ENCODE measurements at places on chromosomes 5 and 9.

- DNase-seq: no peak
Observed at GRCh38 chr9:126935630-126936029, 21.0 kb downstream of the RALGPS1 start.

DNA sequence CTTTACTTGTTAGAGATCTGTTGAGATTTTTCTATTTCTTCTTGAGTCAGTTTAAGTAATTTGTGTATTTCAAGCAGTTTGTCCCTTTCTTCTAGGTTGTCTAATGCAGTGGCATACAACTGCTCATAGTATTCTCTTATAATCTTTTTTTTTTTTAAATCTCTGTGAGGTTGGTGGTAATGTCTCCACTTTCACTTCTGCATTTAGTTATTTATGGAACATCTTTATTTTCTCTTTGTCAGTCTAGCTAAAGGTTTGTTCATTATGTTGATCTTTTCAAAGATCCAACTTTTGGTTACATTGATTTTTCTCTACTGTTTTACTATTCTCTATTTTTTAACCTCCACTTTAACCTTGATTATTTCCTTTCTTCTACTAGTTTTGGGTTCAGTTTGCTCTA, 13.8 kb downstream of the FOXE1 start:
- DNase-seq: no peak

DNA sequence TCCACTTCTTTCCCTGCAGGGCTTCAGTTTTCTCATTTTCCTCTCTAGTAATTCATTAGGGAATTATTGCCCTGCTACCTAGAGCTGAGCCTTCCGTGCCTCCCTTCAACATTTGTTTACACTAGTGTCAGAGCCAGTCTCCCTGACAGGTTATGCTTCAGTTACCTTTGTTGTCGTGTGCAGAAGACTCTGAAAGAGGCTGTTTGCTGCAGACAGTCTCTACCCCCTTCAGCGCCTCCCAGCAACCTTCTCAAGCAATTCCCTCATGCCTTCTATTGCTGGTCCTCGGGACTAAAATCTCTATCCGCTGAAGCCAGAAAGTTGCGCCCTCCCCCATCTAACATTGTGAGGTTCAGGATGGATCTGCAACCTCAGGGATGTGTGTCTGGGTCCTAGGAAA, 12.8 kb downstream of the RALGPS1 start:
- DNase-seq: no peak

- DNase-seq: no peak
Observed at GRCh38 chr9:134227451-134228411, 63.4 kb upstream of the RNU6ATAC start.

DNA sequence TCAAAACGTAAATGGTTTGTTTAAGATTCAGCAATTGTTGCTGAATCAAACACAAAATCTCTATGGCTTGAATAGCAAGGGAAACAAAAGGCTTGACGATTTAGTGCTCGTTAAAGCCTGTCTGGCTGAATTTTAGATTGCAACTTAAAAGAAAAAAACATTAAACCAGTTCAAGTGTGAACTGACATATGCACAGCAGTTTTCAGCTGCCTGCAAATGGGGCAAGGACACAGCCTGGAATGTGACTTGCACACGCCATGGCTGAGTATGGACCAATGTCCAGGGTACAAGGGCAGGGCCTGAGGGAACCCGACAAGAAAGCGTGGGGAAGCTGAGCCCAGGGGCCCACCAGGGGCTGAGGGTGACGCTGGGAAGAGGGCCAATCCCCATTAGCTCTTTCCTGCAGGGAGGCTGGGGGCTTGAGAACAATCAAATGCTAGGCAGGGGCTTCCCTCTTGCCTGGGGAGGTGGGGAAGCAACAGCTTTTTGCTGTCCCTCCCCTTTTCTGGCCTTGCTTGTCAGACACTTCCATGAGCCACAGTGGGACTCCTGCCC, 89.6 kb upstream of the LRRTM2 start:
- no peak for DNase-seq

- no peak for DNase-seq
Observed at GRCh38 chr9:9598723-9599122, 1014.1 kb downstream of the PTPRD start.
